ENCODE measurements at places on chromosomes 6 and 20. TPM values are rescaled to one million over a fixed set of nuclear protein-coding genes. Genes with fewer than 3 reads are reported as not detected.

The MICAL1 gene
- total RNA-seq: 37.4 TPM

The MAS1 gene
- total RNA-seq: not detected

The MAP3K4 gene
- 28.0 TPM for total RNA-seq

The AGPAT4 gene
- total RNA-seq: 13.5 TPM

The TRIM10 gene
- not detected for total RNA-seq

The SLC52A3 gene
- total RNA-seq: not detected

The KIF16B gene
- 9.3 TPM for total RNA-seq

The HLA-DPA1 gene
- not detected for total RNA-seq

The SGK2 gene
- 0.22 TPM for total RNA-seq

The SHLD1 gene
- 0.86 TPM for total RNA-seq

The EMILIN3 gene
- total RNA-seq: under 0.01 TPM

The SNAP25 gene
- 5.9 TPM for total RNA-seq

The FILIP1 gene
- 0.43 TPM for total RNA-seq

The RGS17 gene
- 4.6 TPM for total RNA-seq

The C20orf202 gene
- not detected for total RNA-seq

The PPIL6 gene
- total RNA-seq: 1.8 TPM

The SMIM13 gene
- total RNA-seq: 15.3 TPM

The TAF4 gene
- total RNA-seq: 10.5 TPM

The MYO6 gene
- total RNA-seq: 11.0 TPM

The NKAPL gene
- 1.5 TPM for total RNA-seq

The CABLES2 gene
- total RNA-seq: 8.8 TPM

The KCNS1 gene
- 0.44 TPM for total RNA-seq

The CRISP3 gene
- not detected for total RNA-seq

The SYCP2 gene
- total RNA-seq: 0.22 TPM

The FAM209B gene
- total RNA-seq: not detected

The THBD gene
- 7.9 TPM for total RNA-seq

The TRIM39 gene
- 19.5 TPM for total RNA-seq

The GHRH gene
- total RNA-seq: not detected

The ADGRF4 gene
- 0.22 TPM for total RNA-seq

The MYLK2 gene
- total RNA-seq: not detected

The MAPK13 gene
- total RNA-seq: 21.9 TPM

The BPIFB2 gene
- not detected for total RNA-seq

The SPDEF gene
- not detected for total RNA-seq

The DPPA5 gene
- total RNA-seq: not detected

The FAM162B gene
- not detected for total RNA-seq

The OLIG3 gene
- total RNA-seq: not detected

The ELOVL2 gene
- total RNA-seq: 0.43 TPM

The TREML2 gene
- not detected for total RNA-seq

The ISM1 gene
- not detected for total RNA-seq

The RBM12 gene
- 42.5 TPM for total RNA-seq

The SCGN gene
- not detected for total RNA-seq

The CCN6 gene
- total RNA-seq: not detected

The MLIP gene
- 0.44 TPM for total RNA-seq

The NEURL2 gene
- 11.8 TPM for total RNA-seq

The SLC26A8 gene
- not detected for total RNA-seq

The PRPH2 gene
- 2.6 TPM for total RNA-seq

The IRAK1BP1 gene
- 2.0 TPM for total RNA-seq

The CFAP61 gene
- not detected for total RNA-seq
